ENCODE measurements at places on chromosomes 3 and 15.

DNA sequence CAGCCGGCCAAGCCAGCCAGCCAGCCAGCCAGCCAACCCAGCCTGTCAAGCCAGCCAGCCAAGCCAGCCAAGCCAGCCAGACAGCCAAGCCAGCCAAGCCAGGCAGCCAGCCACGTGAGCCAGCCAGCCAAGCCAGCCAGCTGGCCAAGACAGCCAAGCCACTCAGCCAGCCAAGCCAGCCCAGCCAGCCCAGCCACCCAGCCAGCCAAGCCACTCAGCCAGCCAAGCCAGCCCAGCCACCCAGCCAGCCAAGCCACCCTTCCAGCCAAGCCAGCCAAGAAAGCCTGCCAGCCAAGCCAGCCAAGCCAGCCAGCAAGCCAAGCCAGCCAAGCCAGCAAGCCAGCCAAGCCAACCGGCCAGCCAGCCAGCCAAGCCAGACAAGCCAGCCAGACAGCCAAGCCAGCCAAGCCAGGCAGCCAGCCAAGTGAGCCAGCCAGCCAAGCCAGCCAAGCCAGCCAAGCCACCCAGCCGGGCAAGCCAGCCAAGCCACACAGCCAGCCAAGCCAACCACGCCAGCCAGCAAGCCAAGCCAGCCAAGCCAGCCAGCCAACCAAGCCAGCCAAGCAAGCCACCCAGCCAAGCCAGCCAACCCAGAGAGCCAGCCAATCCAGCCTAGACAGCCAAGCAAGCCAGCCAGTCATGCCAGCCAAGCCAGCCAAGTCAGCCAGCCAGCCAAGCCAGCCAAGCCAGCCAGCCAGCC is 199.5 kb downstream of the GOLGA6L6 start:
- DNase-seq, result no peak

DNA sequence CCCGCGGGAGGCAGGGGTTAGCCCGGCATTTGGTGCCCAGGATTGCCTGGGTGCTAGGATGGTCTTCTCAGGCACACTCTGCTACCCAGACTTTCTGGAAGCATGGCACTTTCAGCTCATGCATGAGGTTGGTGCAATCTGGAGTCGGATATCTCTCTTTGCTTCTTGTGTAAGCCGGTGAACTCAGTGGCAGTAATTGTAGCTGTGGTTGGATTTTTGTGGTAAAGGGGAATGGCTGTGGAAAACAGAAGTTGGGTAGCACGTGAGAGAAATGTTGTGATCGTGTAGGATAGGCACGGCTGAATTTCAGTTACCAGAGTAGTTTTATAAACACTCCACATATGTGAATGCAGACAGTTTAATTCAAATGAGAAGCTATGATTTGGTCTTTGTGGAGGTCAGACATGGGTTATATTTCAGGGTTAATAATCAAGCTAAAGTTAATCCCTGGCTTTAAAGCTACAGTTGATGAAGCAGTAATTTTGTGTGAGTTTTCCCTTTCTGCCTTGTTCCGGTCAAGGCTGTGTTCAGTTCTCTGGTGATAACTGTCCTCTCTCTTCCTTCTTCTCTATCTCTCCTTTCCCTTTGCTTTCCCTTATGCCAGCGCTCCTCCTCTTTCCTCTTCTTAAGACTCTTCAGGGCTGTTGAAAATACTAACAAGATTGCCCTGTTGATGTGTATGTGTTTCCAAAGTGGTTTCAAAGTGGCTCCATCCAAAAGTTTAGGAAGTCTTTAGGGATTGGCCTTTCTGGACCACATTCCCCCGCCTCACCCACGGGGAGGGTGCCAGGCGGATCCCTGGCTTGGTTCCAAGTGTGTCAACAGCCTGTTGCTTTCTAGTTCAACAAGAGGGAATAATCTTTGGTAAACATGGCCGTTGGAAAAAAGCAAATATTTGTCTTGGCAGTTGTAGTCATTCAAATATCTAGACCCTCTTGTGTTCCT is 404.6 kb upstream of the C2CD4B start:
- no peak for DNase-seq

DNA sequence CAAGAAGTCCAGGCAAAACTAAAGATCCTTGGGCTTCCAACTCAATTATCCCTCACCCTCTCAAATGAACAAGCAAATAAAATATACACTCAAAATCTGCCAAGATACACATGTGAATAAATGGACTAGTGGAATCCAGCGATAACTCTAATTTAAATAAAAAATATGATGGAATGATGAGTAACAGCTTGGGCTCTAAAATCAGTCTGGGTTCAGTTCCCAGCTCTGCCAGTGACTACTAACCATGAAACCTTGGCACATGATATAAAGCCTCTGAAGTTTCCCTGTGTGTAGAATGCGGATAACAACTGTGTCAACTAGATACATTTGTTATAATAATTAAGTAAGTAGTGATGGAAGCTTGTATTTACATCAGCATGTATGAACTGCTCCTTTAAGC is 81.3 kb downstream of the CADPS start:
- no peak for DNase-seq

DNA sequence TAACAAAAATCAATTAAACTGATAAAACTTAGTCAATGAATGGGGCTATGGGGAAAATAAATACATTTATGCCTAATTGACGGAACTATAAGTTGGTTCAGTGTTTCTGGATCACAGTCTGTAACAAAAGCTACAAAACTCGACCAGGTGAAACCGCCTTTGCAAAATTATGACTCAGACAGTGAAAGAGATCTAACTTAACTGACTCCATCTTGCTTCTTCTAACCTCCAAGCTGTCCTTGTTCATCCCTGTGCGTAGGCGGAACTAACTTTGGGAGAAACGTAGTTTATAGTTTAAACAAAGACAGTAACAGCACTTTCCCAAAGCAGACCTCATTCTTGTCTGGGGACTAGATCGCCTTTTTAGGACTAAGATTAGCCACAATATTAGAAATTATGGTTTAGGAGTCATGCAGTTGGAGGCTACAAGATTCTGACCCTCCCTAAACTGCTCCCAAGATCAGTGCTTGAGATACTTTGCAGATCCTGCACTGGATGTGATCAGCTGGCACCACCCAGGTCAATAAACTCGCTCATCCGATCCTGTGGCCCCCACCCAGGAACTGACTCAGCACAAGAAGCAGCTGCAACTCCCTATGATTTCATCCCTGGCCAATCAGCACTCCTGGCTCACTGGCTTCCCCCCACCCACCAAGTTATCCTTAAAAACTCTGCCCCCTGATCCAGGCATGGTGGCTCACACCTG is 7.2 kb upstream of the MFGE8 start:
- DNase-seq, result no peak

DNA sequence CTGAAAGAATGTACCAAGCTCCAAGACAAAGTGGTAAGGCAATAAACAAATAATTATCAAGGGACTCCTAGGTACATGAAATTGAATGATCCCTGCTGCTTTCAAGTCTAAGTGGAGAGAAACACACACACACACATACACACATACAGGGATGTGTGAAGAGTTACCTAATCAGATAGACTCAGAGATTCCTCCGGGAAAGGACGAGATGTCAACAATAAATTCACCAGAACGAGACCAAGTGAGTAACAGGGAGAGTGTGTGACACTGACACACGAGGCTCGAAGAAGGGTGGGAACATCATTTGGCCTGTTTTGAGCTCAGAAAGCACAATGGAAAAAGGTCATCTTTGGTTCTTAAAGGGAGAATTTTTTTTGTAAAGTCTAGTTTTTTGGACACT is 13.4 kb downstream of the LRIG1 start:
- no peak for DNase-seq

DNA sequence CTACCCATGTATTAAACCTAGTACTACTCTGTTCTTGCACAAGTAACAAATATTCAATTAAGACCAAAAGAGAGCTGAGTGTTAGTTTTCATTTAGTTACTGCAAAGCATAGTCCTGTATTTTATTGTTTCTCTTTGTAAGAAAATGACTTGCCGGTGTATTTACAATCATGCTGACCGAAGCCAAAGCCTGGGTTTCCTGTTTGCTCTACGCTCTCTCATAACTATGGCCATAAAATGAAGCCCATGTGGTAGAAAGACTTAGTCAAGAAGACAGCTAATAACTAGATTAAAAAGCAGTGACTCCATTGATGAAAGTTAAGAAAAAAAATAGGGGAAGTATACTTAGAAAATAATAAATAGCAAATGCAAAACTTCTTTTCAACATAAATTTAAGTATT is 479.9 kb downstream of the CNTN4 start:
- no peak for DNase-seq

DNA sequence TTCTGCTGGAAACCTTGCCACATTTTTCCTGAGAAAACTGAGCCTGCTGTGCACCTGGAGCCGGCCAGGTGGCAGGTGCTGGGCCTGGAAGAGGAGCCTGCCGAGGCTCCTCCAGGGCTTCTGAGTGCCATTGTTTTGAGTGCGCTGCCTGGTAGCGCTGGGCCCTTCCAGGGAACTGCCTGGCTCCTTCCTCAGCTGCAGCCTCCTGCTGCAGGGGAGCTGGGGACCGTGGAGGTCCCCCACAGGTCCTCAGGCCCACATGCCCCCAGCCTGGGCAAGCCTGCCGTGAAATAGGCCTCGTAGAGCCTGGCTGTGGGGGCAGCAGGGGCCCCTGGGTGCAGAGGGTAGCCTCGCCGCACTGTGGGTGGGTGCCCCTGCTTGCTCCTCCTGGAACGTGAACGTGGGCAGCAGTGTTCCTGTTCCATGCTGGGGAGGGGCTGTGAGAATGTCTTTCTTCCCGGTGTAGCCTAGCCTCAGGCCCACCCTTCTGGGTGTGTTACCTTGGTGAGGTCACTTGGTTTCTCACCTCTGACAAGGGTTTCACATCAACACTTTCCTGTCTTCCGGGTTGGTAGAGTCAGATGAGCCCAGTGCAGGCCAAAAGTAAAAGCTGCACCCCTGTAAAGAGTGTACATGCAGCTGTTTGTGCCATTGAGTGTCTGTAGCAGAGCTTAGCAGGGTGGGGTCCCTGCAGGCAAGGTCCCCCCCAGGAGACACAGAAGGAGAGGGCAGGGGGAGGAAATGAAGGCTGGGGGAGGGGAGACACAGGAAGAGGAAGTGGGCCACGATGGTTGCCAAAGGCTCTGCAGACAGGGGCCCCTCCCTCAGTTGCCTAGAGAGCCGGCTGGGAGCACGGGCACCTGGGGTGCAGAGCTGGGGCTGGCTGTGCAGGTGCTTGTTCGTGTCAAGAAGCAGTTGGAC is 34.5 kb downstream of the KLF13 start:
- peak; percentile 76 for DNase-seq

- DNase-seq, result no peak
Measured at GRCh38 chr15:98966091-98966787, 41.4 kb downstream of the PGPEP1L start.

DNA sequence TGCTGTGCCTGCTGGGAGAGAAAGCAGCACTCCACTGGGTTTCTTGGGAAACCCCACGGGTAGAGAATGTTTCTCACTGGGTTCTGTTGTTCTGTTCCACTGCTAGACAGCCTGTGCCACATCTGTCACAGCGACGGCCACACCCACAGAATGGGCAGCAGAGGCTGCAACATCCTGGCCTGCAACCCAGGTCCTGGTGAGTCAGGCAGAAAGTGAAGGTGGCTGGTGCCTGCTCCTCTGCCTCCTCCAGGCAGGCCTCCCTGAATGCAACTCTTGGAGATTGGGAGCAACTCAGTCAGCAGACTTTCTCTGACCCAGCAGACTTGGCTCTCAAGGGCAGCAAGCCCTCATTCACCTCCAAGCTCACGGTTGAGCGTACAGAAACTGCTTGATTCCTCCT is 13.0 kb downstream of the C3orf18 start:
- DNase-seq, result no peak

DNA sequence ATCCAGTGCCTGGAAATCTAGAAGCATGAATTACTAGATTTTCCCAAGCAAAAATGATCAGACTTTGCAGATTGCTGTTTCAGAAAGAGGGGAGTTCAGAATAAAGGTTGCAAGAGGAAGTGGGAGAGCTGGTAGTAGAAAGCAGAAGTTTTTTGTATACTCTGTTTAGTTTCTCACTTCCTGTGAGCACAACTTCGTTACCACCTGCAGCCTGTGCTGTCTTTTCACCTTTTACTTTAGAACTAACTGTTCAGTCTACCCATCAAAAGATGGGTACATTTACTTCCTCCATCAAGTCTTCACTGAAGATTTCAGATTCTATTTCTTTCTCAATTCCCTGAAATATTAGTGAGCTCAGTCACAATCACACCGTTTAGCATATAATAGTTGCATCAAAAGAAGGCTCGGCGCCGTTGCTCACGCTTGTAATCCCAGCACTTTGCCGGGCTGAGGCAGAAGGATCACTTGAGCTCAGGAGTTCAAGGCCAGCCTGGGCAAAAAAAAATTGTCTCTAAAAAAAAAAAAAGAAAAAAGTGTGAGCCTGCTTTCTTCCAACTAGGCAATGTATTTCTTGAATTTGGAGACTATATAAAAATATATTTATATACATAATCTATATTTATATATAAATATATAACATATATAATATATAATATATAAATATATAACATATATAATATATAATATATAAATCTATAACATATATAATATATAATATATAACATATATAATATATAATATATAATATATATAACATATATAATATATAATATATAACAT is 1.8 kb upstream of the CEP97 start:
- DNase-seq, result no peak

- DNase-seq, result no peak
Measured at GRCh38 chr3:159453945-159454344, 534.7 kb upstream of the IL12A start.

DNA sequence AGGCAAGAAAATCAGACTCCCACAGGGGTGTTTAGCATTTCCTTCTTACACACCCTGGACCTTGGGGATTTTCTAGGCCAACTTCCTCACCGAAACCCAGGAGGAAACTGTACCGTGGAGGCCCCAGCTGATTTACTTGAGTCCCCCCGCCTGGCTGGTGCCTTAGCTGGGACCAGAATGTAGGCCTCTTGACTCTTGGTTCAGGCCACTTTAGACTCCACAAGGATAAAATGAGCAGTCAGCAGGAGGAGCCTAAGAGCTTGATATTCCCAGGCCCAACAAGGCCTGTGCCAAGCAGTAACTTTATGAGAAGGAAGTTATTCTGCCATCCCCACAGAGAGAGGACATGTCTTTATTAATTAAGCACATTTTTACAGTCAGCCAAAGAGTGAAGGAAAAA is 4.6 kb upstream of the APBA2 start:
- DNase-seq, result no peak

GRCh38 chr3:38120693-38121450 is 16.1 kb downstream of the ACAA1 start:
- no peak for DNase-seq

- no peak for DNase-seq
Measured at GRCh38 chr3:138842483-138843188, 7.9 kb upstream of the PIK3CB start.

- DNase-seq, result no peak
Measured at GRCh38 chr15:89760303-89761008, 9.4 kb upstream of the MESP1 start.

DNA sequence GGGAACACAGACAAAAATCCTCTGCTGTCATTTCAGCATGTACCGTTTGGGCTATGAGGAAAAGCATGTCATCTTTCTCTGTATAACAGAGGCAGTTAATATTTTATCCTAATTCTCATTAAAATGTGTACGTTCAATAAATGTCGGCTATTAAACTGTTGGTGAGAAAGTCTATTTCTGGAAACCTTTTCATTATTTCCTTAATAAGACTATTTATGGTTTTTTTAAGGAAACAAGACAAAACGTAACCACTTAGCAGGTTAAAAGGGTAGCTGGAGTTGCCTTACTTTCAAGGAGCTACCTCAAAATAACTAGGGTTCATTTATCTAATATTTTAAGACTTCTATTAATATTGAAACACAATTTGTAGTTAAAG is 1.8 kb upstream of the STT3B start:
- no peak for DNase-seq

All from T-helper 22 cell (primary cell).